ENCODE measurements at places on chromosomes 4 and X. TPM values are rescaled to one million over a fixed set of nuclear protein-coding genes. Genes with fewer than 3 reads are reported as not detected.

CAPN6 gene
- total RNA-seq = 41.9 TPM

- no peak for DNase-seq
These were observed 7.6 kb downstream of the SEPTIN11 start for GRCh38 chr4:76957004-76957738.

GRCh38 chr4:134160211-134160610 is 41.4 kb downstream of the PABPC4L start:
- no peak for DNase-seq

DNA sequence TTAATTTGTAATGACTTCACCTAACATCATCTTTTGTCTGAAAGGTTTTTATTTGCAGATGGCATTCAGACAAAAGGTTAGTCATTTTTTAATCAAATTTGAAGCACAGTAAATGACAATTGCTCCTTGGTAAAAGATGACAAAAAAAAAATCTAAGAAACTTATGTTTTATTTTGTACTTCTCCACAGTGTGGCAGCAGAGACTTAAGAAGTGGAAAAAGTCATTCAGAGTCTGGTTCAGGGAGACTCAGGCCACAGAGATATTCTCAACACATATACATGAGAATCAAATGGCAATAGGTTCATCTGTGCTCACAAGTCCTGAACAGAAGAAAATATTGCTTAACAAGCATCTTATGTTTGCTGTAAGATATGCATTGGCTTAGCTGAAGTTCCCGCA is 436.2 kb downstream of the KCNIP4 start:
- DNase-seq = peak; percentile 15

NLRP2B gene
- 0.20 TPM for total RNA-seq

OPN1MW2 gene
- not detected for total RNA-seq

GRCh38 chr4:113639326-113639725 is 122.2 kb downstream of the CAMK2D start:
- DNase-seq = no peak

RHOXF1 gene
- total RNA-seq = not detected

Measured in skin of body (tissue), 3 donors.